ENCODE measurements at places on chromosomes 3 and 15. TPM values are rescaled to one million over a fixed set of nuclear protein-coding genes. Genes with fewer than 3 reads are reported as not detected.

- no peak overlapping the region for H3K4me3 ChIP-seq
- DNase-seq, result no peak
- H3K4me1 ChIP-seq, result no peaks in the 10 kb centered on the region
- no peaks in the 10 kb centered on the region for H3K27me3 ChIP-seq
- H3K36me3 ChIP-seq, result no peaks in the 10 kb centered on the region
These were observed 88.8 kb upstream of the P3H2 start for GRCh38 chr3:190209533-190209932.

GRCh38 chr3:60094392-60094947, 1044.6 kb upstream of the CFAP20DC start:
- H3K4me1 ChIP-seq, result no peaks in the 10 kb centered on the region
- no peak overlapping the region for H3K4me3 ChIP-seq
- H3K27ac ChIP-seq, result no peak overlapping the region

DNA sequence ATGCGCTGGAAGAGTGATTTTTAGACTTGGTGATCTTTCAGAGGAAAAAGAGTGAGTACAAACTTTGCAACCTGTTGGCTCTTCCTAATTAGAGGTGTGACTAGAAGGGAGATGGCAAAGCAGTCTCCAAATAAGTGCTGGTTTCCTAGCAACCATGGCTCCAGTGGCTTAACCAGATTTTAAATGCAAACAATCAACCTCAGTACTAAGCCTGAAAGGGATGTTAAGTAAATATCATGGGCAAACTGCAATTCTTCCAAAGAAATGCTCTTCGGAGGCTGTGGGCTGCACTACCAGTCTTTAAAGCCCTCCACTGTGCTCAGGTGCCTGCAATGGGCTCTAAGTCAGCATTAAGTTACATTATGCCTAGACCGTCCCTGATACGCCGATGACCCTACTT, 678.1 kb upstream of the CCDC54 start:
- H3K4me1 ChIP-seq, result no peaks in the 10 kb centered on the region
- H3K36me3 ChIP-seq, result no peaks in the 10 kb centered on the region
- DNase-seq, result no peak
- no peak overlapping the region for H3K27ac ChIP-seq
- no peaks in the 10 kb centered on the region for H3K27me3 ChIP-seq
- H3K4me3 ChIP-seq, result no peak overlapping the region

DAZL gene
- not detected for total RNA-seq

SAMD7 gene
- not detected for total RNA-seq

KLHL25 gene
- total RNA-seq, result 15.1 TPM

CLRN1 gene
- total RNA-seq, result not detected

CNTN6 gene
- total RNA-seq, result 0.21 TPM
